Natural killer cell treated with Interleukin-12 subunit alpha and Interleukin-12 subunit beta and Interleukin-15 and Interleukin-18, amount 100 ng/mL, for 72 hours (primary cell): ENCODE measurements at places on chromosomes 2 and 18.

DNA sequence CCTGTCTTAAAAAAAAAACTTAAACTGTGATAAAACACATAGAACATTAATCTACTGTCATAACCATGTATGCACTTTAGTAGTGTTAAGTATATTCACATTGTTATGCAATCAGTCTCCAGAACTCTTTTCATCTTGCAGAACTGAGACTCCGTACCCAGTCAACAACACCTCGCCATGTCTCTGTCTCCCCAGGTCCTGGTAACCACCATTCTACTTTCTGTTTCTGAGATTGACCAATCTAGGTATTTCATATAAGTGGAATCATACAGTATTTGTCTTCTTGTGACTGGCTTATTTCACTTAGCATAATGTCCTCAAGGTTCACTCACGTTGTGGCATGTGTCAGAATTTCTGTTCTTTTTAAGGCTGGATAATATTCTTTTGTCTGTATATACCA lies 290.8 kb upstream of the CXCR4 start:
- DNase-seq: no peak

DNA sequence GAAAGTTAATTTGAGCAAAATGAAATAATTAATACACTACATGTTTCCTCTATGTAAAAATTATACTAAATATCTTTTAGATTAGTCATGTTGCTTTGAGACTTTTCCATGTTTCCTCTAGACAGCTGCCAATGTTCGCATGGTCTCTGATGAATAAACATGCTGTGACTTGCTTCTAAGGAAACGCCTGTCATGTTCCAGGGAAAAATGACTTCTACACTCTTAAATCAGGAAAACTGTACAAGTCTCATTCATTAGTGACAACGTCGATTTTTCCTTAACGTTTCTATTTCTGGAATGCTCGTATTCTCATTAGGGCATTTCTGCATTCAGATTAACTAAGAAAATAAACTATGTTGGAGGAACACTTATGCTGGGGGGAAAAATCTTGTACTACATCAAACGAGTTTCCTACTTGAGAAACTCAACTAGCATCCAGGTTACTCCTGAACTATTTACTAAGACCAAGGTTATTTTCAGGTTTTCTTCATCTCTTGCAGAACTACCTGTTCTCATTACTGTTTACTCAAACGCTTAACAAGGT lies 1.6 kb downstream of the COBLL1 start:
- no peak for DNase-seq

DNA sequence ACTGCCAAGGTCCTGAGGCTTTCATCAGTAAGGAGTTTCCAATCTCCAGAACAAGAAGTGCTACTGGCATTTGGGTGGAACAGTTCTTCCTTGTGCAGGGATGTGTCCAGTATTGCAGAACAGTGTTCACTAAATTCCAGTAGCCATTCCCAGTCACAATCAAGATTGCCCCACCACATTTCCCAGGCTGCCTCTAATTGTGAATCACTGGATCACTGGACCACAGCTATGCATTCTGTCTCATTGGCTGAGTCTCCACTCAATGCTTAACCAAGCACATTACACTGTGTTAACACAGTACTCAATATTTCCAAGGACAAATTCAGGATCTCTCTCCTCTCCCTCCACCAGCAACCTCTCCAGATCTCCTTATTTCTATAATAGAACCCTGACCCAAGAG lies 160.2 kb upstream of the CCDC150 start:
- DNase-seq: no peak

DNA sequence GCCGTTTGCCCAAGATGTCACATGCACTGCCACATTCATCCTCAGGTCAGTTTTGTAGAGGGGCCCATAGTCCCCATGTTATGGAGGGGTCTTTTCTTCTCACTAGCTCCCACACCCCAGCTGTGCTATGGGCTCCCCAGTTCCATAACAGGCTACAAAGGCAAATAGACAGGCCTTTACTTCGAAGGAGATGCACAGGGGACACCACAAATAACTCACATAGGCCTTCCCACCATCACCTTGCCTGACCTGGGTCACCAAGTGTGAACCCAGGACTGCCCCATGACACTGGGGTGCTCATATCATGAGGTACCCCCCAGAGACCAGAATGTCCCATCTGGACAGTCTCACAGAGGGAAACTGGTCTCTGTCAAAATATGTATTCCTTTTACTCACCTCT lies 15.0 kb upstream of the INO80C start:
- no peak for DNase-seq

GRCh38 chr2:168758970-168759820 lies 43.2 kb upstream of the NOSTRIN start:
- no peak for DNase-seq

- DNase-seq: no peak
These were observed 5.3 kb upstream of the PXDN start for GRCh38 chr2:1749489-1750119.

DNA sequence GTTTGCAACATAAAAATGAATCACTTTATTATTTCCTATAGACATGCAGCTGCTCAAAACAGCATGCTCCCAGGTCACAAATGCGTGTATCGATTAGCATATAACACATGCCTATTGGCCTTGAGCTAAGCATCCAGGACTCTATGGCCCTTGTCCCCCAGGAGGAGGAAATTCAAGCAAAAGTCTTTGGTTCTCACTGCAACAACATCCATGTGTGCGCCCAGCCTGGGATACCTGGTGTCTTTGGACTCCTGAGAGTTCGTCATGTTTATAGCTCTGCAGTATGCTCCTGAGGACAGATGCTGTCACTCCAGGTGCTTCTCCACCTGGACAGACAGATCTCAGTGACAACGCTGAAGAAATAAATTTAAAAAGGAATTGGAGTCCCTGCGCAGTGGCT lies 284.6 kb downstream of the PHLPP1 start:
- DNase-seq: no peak

- no peak for DNase-seq
These were observed 68.3 kb upstream of the MRPS9 start for GRCh38 chr2:104969564-104969963.
